Stimulated activated CD4-positive, alpha-beta T cell treated with anti-CD3 and anti-CD28 coated beads, TNF-alpha, amount 100 ng/mL, for 48 hours (primary cell): ENCODE measurements at places on chromosomes 5 and 9.
A peak's percentile ranks its signal among the peaks of the same experiment; 100 is the strongest.

- no peak for DNase-seq
These were observed 332.8 kb upstream of the KLF9 start for GRCh38 chr9:70747261-70747718.

GRCh38 chr9:13863112-13863511 is 450.8 kb downstream of the NFIB start:
- DNase-seq, result no peak

DNA sequence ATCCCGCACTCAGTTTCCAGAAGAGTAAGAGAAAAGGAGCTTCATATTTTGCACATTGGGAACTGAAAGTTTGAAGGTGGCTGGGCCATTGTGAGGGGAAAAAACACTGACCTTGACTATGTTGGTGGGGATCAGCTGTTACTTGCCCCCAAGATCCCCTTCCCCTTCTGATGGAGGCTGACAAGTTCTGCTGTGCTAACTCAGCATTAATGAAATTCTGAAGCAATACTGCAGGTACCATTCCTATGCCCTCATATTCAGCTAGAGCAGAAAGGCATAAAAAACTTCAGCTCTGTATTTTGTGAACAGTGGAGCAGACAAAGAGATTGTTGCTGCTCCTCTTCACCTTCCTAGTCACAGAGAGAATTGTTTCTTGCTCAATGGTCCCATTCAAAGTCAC is 1013.8 kb upstream of the C9orf72 start:
- DNase-seq, result no peak

- DNase-seq, result no peak
These were observed 335.8 kb downstream of the IRX2 start for GRCh38 chr5:2415678-2416077.

DNA sequence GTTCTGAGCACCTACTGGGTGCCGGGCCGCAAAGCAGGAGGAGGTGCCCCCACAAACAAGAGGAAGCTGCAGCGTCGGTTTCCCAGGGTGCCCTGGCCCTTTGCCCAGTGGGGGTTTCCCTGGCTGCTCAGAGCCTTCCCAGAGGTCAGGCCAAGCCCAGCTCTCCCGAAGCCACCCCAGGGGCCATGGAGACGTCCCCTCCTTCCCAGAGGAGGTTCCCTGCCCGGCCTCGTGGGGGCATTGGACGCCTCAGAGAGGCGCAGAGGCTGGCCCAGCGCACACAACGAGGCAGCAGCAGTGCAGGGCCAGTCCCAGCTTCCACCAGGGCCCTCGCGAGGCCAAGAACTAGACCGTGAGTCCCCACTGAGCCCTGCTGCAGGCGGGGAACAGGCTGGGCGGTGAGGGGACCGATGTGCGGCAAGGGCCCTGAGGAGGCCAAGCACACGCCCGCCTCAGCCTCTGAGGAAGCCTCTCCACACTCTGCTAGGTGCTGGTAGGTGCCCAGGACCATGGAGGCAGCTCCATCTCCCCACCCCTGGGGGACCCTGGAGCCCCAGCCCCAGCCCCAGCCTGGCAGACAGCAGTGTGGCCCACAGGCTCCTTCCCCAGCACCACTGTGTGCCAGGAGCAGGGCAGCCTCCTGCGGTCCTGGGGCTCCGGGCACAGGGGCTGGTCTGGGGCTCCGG is 7.0 kb downstream of the DIPK1B start:
- DNase-seq, result no peak

DNA sequence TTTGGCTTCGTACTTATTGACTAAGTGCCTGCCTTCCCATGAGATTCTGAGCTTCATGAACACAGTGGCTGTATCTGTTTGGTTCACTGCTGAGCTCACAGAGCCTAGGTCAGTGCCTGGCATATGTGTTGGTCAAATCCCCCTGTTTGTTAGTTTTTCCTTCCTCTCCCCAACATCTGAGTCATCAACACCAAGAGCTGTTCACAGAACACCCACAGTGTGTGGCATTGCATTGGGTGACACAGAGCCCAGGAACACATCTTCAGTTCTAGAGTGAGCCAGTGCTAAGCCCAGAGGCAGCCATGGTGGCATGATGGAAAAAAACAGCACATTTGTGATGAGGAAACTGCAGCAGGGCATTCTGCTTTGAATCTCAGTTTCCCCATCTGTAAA is 294.6 kb downstream of the SEC61B start:
- no peak for DNase-seq

DNA sequence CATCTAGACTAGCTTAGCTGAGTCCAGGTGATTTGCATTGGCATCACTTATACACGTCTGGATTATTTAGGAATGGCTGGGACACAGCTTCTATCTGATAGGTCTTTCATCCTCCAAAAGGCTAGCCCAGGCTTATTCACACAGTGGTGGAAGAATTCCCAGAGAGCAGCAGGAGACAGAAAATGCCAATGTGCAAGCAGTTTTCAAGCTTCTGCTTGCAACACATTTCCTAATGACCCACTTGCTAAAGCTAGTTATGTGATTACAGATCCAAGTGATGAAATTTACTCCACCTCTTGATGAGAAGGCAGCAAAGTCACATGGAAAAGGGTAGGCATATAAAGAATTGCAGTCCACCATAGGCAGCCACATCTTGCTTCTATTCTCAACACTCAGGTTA is 44.2 kb upstream of the MAST4 start:
- DNase-seq, result no peak

DNA sequence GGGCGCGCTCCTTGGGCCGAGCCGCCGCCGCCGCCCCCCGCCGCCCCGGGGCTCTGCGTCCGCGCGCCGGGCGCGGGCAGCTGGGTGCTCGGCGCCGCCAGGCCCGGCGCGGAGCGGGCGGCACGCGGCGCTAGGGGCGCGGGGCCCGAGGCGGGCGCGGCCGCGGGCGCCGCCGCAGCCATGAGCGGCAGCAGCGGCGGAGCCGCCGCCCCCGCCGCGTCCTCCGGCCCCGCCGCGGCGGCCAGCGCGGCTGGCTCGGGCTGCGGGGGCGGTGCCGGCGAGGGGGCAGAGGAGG is 351 bp downstream of the TRIO start:
- DNase-seq, result no peak

DNA sequence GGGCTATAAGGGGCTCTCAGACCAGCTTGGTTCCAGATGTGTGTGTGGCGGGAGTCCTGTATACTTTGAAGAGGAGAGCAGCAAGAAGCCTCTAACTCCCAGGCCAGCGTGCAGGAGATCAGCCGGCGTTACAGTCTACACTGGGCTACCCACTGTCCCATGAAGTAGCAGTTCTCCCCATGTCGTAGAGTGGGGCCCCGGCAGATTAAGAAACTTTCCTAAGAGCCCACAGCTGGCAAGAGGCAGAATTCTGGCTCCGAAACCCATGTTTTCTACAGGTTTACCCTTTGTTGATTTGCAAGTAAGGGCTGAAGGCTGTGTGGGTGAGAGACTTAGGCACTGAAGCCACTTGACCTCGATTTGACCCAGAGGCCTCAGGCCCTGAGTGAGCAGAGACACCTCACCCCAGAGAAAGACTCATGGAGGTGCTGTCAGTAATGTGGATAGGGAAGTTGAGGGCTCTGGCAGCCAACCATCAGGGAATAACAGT is 881 bp upstream of the B4GALT1 start:
- no peak for DNase-seq

DNA sequence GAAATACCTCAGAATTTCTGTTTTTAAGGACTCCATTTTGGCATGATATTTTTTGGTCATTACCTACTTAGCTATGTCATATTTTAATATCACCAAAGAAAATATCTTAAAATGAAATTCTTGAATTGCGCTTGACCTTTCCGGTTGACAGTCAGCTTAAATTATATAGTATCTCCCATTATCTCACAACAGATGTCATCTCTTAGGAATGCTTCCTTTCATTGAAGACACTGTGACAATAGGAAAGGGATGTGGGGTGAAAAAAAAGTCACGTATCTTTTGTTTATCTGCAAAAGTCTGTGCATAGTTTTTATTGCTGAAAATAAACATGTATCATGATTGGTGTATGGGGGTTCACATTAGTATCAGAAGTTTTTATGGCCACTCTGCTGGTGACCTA is 105.8 kb downstream of the INVS start:
- no peak for DNase-seq

DNA sequence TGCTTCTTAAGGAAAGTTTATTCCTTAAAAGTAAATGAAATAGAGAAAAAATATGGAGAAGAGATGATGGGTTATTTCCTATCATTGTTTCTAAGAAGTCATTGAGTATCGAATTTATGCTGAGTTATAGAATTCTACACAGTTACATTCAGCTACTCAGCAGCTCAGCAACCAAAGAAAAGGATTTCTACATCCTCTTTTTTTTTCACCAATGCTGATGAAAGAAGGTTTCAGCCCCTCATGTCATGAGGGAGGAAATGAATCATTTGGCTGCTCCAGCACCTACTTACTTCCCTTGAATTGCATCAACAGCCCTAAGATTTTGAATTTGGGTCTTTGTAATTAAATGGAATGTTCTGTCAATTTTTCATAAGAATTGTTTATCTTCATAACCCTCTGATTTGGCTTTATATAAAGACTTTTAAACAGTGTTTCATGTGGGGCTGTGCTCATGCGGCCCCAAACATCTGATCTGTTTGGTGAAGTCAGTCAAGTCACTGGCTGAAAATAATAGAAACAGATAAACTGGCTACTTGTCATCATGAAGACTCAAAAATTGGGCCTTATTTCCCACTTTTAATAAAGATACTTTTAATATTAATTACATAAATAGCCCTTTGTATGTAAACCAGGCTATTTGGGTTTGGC is 18.5 kb upstream of the SNX2 start:
- no peak for DNase-seq

DNA sequence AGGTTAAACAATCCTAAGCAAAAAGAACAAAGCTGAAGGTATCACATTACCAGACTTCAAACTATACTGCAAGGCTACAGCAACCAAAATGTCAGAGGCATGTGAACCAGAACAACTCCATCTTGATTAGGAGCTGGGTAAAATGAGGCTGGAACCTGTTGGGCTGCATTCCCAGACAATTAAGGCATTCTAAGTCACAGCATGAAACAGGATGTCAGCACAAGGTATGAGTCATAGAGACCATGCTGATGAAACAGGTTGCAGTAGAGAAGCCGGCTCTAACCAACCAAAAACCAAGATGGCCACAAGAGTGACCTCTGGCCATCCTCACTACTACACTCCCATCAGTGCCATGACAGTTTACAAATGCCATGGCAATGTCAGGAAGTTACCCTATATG is 252.0 kb downstream of the RASEF start:
- no peak for DNase-seq

GRCh38 chr9:95459178-95459577 is 57.6 kb downstream of the PTCH1 start:
- no peak for DNase-seq

- no peak for DNase-seq
These were observed 8.7 kb downstream of the FAM193B start for GRCh38 chr5:177545487-177546257.

GRCh38 chr5:66779528-66779927 is 183.3 kb downstream of the MAST4 start:
- no peak for DNase-seq

DNA sequence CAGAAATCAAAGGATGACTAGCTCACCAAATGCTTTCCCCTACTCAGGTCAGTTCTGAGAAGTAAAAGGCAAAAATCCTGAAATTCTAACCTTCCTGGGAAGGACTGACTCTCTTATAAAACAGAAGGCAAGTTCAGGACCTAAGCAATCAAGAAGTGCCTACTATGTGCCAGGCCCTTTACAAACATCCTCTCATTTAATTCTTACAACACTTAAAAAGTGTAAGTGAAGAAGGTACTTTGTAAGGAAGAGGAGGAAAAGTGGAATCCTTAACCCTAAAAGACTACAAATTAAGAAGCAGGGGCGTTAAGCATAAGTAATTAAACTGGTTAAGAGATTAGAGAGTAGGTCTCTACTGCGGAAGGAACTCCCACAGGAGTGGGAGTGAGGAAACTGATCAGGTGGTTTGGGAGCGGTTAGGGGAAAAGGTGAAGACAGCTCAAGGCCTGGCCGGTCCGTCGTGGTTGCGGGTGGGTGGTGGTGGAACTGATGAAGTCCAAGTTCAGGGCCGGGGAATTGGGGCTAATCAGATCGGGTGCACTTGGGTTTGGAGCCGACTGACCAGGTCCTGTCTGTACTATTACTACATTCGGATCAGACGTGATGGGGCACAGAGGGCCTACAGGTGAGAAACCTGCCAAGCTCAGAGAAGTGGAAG is 839 bp downstream of the MED27 start:
- no peak for DNase-seq

DNA sequence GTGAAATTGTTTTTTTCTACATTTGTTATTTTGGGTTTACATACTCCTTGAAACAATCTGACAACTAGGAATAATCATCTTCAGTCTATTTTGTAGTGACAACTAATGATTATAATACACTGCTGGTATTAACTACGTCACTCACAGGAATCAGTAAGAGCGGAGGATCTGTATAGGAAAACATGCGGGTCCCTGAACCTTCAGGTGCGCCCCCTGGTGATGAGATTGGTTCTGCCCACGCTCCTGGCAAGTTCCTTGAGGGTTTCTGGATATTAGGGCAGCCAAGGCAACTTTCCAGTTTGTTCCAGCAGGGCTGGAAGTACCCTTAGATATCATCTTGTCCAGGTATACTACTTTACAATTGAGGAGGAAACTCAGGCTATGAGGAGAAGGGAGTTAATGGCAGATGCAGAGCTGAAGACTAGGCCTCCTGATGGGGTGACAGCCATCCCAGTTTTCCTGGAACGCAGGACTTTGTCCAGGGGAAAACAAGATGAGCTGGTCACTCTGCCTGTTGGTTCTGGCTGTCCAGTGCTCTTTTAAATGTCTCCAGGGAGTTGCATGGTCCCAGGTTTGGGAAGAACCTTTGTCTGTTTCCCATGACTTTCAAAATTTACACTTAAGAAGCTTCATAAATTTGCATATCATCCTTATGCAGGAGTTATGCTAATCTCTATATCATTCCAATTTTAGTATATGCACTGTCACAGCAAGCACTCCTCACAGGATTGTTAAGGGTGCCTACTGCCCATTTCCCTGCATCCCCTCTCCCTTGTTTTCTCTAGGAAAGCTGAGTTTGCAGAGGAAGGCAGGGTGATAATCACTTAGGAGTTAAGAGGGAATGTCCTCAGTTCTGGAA is 14.9 kb upstream of the WNT8A start:
- peak; percentile 77 for DNase-seq

DNA sequence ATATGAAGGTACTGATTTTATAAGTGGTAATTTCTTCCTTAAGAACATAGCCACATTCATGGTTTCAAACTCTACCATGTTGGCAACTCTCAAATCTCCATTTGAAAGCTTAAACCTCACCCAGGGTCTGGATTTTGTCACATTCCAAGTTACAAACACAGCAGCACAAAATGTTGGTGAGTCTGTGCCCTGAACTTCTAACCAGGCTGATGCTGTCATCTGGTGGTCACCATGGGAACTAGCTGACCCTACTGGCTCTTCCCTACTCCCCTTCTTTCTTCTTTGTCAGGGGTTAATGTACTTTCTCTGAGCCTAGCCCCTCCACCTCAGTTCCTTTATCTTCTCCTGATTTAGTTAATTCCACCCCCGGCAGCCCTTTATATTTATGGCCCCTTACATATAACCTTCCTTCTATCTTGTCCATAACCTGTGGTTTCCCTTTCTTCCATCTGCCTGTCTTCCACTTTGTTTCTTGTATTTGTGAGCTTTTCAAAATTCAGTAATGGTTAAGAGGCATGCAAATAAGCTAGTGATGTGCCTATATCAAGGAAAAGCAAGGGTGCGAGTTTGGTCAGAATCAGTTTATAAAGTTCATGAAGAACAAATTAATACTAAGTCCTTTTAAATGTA is 35.9 kb downstream of the TGFBR1 start:
- DNase-seq, result no peak

GRCh38 chr5:56142614-56143372 is 90.3 kb downstream of the ANKRD55 start:
- DNase-seq, result no peak
